ENCODE measurements at places on chromosomes 16 and 17.

- no peak for DNase-seq
Observed at GRCh38 chr16:72875291-72876031, 172.5 kb downstream of the ZFHX3 start.

DNA sequence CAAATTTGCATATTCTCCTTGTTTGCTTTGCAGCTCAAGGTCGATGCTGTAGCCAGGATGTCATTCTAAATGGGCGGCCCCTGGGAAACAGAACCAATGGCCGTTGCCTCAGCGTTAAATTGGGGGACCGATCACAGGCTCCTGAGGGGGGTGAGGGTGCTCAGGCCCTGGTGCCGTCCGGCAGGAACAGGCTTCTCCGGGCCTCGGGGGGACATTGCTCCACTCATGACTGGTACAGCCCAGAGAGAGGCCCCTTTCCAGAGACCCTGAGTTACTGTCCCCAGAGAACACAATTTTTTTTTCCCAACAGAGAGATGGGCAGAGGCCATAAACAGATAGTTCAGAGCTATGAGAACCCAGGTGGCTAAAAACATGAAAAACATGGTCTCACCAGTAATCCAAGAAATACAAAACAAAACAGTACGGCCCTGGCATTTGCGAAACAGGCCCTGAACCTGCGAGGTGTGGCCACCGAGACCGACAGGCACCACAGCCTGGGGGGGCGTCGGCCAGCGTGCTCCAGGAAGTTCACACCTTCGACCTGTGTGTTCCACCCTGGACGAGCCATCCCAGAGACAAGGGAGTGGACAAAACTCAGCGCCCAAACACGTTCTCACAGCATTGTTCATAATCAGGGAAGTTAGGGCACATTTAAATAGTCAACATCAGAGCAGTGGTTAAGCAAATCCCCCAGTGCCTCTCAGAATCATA, 82.8 kb downstream of the METRNL start:
- no peak for DNase-seq

DNA sequence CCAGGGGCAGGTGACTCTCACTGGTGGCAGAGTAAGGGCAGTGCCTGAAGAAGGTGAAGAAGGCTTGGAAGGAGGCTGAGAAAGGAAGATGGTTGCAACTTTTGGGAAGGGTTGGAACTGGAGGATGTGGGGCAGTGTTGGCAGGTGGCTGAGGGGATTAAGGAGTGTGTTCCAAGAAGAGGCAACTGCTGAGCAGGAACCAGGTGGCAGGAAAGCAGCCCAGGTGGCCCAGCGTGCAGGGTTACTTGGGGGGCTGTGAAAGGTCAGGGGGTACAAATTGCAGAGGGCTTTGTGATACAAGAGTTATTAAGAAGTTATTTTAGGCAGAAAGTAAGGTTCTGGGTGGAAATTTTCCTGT, 28.6 kb downstream of the WSCD1 start:
- DNase-seq = no peak

- no peak for DNase-seq
Observed at GRCh38 chr16:84913315-84913714, 93.5 kb downstream of the CRISPLD2 start.

DNA sequence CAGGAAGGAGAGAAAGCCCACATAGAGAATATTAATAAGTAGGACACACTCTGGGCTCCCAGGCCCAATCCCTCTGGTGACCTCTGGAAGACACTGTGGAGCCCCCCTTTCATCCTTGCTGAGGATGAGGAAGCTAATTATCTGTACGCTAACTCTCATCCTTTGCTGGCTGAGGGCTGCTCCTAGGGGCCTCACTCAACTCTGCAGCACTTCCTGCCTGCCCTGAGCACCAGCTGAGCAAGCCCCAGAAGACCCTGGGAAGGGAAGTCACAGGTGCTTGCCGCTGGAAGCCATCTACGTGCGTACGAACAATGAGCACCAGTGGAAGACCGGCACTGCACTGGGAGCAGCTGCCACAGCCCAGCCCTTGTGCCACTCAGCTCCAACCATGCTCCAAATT, 145.8 kb upstream of the CDH5 start:
- DNase-seq = no peak

GRCh38 chr17:82272495-82273326, 789 bp downstream of the CSNK1D start:
- peak; percentile 39 for DNase-seq

GRCh38 chr16:77876776-77877175, 88.4 kb downstream of the VAT1L start:
- no peak for DNase-seq

DNA sequence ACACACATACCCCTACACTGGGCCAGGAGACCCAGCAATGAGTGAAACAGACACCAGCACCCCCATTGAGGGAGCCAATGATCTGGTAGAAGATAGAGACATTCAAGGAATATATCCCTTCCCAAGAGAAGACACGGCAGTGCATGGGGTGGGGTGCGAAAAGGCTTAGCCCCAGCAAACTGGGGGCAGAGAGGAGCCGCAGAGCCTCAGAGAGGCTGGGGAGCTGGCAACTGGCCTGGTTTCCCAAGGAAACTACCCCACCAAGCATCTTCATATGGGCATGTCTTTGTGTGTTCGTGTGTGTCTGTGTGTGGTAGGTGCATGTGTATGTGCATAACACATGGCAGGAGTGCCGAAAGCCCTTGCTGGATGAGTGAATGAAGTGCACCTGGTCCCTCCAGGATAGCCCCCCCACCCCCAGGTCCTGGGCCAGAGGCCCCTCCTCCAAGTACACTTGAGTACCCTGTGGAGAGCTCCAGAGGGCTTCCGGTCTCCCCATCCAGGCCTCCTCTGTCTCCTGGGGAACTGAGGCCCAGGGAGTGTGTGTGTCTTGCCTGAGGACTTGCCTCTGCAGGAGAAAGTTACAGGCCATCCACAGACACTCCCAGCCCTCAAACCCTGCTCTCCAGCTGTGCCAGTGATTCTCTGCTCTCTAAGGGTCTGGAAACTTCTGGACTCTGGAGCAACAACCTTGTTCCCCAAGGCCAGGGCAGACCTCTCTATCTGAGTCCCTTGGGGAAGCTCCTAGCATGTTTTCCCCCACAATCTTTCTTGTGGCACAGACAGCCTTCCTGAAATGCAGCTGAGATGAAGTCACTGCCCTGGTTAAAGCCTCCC, 15.9 kb downstream of the TBX2 start:
- no peak for DNase-seq

- no peak for DNase-seq
Observed at GRCh38 chr16:48110000-48110399, 45.8 kb downstream of the ABCC12 start.

GRCh38 chr16:361872-362701, 8.3 kb downstream of the MRPL28 start:
- peak; percentile 78 for DNase-seq

GRCh38 chr16:88983165-88983564, 6.2 kb upstream of the CBFA2T3 start:
- DNase-seq = no peak

DNA sequence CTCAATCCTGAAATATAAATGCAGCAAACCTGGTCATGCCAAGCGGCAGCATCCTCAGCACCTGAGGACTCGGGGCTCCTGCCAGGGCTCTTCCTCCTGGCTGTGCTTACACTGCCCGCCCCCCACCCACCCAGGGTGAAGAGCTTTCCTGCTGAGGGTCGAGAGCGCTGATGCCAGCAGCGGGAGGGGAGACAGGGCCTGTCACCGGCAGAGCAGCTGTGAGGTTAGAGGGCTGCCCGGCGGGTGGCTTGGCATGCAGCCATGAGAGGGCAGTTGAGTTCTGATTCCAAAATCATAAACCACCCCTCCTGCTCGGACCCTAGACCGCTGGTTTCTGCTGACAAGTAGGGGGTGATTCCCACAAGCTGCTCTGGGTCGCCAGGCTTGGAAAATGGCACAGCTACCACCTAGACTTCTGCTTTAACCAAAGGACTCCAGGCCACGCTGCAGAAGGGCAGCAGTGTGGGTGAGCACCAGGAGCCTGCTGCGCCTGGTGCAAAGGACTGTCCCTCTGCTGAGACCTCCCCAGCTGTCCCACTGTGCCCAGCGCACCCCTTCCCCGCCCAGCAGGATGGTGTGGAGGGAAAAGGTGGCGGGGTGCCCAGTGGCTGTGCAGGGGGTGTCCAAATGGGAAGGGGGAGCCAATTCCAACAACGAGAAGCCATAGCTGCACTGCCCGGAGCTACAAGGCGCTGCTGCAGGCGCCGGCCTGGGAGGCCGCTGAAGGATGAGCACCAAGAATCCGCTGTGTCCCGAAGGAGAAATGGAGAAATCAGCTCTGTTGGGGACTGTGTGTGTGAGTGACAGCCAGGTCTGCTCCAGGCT, 26.6 kb downstream of the MXRA7 start:
- no peak for DNase-seq

DNA sequence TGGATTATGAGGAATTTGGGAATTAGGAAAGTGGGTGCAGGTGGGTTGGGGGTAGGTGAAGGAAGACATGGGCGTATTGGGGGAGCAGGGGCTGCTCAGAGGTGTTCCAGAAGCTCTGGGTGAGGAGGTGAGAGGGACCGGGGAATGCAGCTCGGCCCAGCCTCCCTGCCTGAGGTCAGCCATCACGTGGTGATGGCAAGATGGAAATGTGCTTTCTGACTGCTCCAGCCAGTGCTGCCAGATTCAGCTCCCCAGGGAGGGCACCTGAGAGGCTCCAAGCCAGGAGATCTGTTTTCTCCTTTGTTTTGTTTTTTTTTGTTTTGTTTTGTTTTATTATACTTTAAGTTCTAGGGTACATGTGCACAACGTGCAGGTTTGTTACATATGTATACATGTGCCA, 35.2 kb upstream of the STH start:
- no peak for DNase-seq

DNA sequence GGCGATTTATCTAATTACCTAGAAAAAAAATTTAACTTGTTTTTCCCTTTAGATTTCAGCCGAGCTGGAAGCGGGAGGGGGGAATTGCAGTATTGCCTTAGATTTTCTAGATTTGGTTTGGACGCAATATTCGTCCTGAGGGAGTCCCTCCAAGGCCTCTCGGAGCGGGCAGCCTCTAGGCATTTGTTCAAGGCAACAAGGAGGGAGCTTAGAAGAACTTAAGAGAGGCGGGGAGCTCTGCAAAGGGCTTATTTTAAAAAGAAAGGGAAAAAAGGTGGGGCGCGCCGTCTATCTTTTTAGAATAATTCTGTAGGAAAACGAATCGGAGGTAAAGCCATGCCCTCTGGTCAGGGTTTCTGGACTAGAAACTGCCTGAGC, 407 bp upstream of the TMEM94 start:
- no peak for DNase-seq

DNA sequence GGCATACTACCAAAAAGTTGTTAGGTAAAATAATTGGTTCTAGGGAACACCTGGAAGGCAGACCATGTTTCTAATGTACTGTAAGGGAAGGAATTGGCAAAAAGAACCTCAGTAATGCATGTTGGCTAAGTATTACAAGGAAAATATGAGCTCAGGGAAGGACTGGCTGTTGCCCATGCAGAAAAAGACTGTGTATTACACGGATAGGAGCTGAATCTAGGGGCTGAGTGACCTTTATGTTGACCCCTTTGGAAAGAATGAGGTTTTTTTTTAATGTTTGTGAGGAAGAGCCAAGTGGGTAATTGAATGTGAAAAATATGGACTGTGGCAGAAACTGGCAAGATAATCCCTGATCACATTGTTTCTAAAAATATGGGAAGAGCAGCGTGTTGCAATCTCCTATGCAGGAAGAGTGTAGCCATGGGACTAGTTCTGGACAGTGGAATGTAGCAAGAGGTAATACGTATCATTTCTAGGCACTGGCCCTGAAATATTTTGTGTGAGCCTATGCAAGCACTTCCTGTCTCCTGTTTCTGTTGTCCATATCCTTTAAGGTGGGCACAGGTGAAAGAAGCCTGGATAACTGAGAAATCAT, 95.1 kb upstream of the CNTNAP4 start:
- DNase-seq = no peak

DNA sequence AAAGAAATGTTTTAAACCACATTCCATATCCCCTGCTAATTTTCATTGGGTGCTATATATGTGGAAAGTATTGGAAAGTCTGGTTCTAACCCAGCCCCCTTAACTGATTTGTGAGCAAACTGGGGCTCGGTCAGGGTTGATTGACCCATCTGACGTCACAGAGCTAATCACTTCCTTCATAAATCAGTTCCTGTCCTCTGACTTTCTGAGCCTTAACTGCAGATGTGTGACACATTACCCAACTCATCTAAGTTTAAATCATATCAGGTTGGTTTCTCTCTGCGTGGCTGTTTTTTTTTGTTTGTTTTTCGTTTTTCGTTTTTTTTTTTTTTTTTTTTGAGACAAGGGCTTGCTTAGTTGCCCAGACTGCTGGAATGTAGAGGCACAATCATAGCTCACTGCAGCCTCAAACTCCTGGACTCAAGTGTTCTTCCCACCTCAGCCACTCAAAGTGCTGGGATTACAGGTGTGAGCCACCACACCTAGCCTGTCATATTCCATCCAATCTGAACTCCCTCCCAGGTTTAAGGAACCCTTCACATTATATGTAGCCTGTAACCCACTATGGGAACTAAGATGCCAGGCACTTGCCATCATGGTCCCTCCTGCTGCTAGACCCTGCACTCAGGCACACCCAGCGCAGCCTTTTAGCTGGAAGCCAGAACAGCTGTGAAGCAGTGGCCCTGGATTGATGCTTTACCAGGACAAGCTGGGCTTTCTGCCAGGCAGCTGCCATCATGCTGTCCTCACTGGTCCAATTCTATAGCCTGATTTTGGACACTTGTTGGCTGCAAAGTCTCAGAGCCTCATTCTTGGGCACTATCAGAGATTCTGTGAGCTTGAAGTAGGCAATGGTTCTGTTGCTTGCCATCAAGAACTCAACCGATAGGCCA, 6.9 kb upstream of the BPTF start:
- DNase-seq = no peak

- no peak for DNase-seq
Observed at GRCh38 chr17:47959825-47960655, 2.4 kb upstream of the PRR15L start.

- DNase-seq = no peak
Observed at GRCh38 chr16:86387468-86388440, 122.6 kb upstream of the FOXF1 start.

- no peak for DNase-seq
Observed at GRCh38 chr17:74842146-74842598, 17.5 kb downstream of the GRIN2C start.

GRCh38 chr16:65061935-65062518, 59.8 kb downstream of the CDH11 start:
- DNase-seq = no peak

All from activated naive CD4-positive, alpha-beta T cell treated with Interleukin-2 at 50 U/mL for 16 hours (primary cell).